GM23338 (cell line): ENCODE measurements at places on chromosomes 3 and 15.
A peak's percentile ranks its signal among the peaks of the same experiment; 100 is the strongest.

GRCh38 chr3:149717391-149718056 is 34.8 kb downstream of the COMMD2 start:
- no peaks in the 10 kb centered on the region for H3K4me1 ChIP-seq
- no peak overlapping the region for H3K27ac ChIP-seq
- no peak overlapping the region for H3K4me3 ChIP-seq
- no peaks in the 10 kb centered on the region for H3K27me3 ChIP-seq

DNA sequence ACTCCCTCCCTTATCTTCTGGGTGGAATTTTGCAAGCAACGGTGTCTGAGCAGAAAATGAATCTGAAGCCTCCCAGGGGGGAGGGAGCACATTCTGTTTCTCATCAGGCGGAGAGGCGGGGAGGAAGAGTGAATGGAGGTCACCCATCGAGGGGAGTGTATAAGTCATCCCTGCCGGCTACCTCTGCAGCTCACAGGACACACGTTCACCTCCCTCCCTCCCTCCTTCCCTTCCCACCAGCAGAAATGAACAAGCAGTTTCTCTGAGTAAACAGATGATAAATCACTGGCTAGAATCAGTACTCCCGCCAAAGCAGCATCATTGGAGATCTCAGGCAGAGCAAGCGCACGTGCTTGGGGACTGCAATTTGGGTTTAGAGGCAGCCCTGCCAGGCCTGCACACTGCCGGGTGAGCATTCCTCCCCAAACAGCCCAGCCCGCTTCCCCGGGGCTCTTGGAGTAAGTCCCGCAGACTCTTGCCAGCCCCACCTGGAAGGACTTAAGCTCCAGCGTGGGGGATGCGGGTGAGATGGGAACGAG is 38.3 kb downstream of the CPN2 start:
- H3K27me3 ChIP-seq = peaks cover 25% of the 10 kb centered on the region
- H3K4me3 ChIP-seq = no peak overlapping the region
- DNase-seq = peak; percentile 42
- no peaks in the 10 kb centered on the region for H3K36me3 ChIP-seq
- peaks cover 24% of the 10 kb centered on the region for H3K4me1 ChIP-seq

DNA sequence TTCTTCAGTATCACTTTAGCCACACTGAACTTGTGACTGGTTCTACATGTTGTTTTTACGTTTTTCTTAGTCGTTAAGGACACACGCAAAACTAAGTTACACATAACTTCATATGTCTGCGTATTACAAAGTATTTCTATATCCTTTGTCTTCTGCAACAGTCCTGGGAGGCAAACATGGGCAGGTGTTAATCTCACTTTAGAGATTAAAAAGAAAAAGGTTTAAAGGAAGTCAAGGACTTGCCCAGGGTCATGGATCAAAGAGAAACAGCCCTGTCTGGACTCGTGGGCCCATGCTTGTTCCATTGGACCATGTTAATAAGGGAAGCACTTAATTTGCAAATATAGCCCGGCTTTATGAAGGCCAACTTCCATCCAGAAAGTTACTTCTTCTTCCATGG is 98.6 kb upstream of the LPP start:
- no peaks in the 10 kb centered on the region for H3K27me3 ChIP-seq
- H3K27ac ChIP-seq = no peak overlapping the region
- H3K4me3 ChIP-seq = no peak overlapping the region
- H3K4me1 ChIP-seq = peaks cover 23% of the 10 kb centered on the region
- no peak for DNase-seq

GRCh38 chr3:76097589-76097969 is 312.2 kb upstream of the ZNF717 start:
- H3K4me1 ChIP-seq = peaks cover 34% of the 10 kb centered on the region
- no peak overlapping the region for H3K27ac ChIP-seq

DNA sequence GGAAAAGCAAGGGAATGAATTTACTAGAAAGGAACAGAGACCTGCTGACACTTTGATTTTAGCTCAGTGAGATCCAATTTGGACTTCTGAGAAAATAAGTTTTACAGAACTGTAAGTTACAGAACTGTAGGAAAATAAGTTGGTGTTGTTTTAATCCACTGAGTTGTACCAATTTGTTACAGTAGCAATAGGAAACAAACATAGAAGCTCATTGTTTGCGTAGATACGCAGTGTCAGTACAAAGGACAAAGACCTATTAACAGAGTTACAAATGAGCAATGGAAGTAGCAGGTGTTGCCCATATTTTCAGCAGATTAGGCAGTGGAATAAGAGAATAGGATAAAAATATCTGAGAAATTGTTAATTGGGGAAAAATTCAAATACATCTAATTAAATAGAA is 385.8 kb upstream of the CNTN6 start:
- no peak for DNase-seq
- H3K4me1 ChIP-seq = no peaks in the 10 kb centered on the region
- no peak overlapping the region for H3K27ac ChIP-seq
- no peaks in the 10 kb centered on the region for H3K36me3 ChIP-seq
- H3K4me3 ChIP-seq = no peak overlapping the region
- H3K27me3 ChIP-seq = no peaks in the 10 kb centered on the region

DNA sequence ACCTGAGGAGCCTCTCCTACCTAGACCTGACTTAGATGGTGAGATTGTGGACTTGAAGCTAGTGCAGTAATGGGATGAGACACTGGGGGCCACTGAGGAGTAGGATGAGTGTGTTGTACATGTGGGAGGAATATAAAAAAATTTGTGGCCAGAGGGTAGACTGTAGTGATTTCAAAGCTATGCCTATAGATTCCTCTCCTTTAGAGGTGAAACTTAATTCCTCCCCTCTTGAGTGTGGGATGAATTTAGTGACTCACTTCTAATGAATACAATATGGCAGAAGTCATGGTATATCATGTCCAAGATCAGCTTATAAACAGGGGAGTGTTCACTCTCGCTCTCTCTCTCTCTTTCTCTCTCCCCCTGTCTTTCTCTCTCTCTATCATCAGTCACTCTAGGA is 6.7 kb downstream of the ZNF860 start:
- peaks cover 35% of the 10 kb centered on the region for H3K36me3 ChIP-seq
- no peaks in the 10 kb centered on the region for H3K27me3 ChIP-seq
- no peaks in the 10 kb centered on the region for H3K4me1 ChIP-seq
- DNase-seq = no peak
- no peak overlapping the region for H3K27ac ChIP-seq
- H3K4me3 ChIP-seq = no peak overlapping the region

GRCh38 chr15:78673476-78673875 is 32.5 kb upstream of the CHRNB4 start:
- H3K27ac ChIP-seq = no peak overlapping the region
- H3K36me3 ChIP-seq = no peaks in the 10 kb centered on the region
- no peak for DNase-seq
- no peak overlapping the region for H3K4me3 ChIP-seq
- H3K27me3 ChIP-seq = no peaks in the 10 kb centered on the region

DNA sequence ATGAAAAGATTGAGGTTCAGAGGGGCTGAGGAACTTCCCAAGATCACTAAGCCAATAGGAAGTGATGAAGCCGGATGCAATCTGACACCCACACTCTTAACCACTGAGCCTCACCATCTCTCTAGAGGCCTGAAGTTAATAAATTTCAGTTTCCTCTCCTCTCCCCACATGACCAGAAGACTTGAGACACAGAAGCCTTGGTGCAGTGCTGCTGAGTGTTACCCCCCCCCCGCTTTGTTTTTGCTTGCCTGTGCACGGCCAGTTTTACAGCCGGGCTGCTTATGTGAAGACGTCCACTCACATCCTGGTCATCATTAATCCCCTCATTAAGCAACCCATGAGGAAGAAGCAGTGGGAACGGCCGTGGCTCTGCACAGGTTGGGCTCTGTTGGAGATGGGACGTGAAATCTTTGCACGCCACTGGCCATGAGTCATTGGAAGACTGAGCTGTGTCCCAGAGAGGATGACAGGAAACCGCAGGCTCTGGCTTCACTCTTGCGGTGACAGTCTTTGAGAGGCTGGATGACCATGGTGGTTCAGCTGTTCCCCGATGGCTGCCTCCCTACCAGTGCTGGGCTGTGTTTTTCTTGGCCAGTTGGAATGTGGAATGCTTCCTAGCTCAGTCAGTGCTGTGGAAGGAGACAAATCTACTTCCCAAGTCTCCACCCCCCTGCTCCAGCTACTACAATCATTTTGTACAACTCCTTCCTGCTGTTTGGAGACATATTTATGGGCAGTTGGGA is 232.6 kb upstream of the LRTM1 start:
- no peaks in the 10 kb centered on the region for H3K4me1 ChIP-seq
- H3K27ac ChIP-seq = no peak overlapping the region
- no peaks in the 10 kb centered on the region for H3K36me3 ChIP-seq
- no peak for DNase-seq
- no peaks in the 10 kb centered on the region for H3K27me3 ChIP-seq
- no peak overlapping the region for H3K4me3 ChIP-seq

DNA sequence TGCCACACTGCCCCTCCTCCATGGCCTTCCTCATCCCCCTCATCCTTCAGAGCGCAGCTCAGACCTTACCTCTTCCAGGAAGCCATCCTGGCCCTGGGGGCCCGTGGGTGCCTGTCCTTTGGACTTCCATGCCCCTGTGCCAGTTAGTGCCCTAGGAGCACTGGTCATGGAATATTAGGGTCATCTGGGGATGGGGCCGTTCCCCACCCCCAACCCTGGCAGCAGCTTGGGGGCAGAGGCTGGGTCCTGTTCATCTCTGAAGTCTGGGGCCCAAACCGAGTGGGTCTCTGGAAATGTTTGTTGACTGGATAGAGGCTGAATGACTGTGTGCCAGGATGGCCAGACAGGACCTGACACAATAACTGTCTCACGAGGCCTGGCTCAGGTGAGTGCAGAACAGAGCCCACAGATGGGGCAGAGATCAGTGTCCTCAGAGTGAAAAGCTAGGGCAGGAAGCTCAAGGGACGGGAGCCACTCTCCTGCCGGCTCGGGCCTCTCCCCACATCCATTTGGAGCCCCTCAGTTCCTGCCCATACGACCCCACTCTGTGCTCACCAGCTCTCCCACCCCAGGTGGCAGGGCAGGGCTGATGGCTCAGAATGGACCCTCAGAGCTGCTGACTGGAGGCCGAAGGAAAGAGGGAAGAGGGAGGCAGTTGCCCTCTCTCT is 62.5 kb downstream of the TLE3 start:
- no peak for DNase-seq
- no peaks in the 10 kb centered on the region for H3K27me3 ChIP-seq
- H3K4me1 ChIP-seq = no peaks in the 10 kb centered on the region
- no peaks in the 10 kb centered on the region for H3K36me3 ChIP-seq
- H3K27ac ChIP-seq = no peak overlapping the region
- H3K4me3 ChIP-seq = no peak overlapping the region

- no peak overlapping the region for H3K4me3 ChIP-seq
- H3K27ac ChIP-seq = peak overlapping the region; percentile 27
- no peaks in the 10 kb centered on the region for H3K27me3 ChIP-seq
These were observed 29.0 kb downstream of the SMARCC1 start for GRCh38 chr3:47752716-47753115.

DNA sequence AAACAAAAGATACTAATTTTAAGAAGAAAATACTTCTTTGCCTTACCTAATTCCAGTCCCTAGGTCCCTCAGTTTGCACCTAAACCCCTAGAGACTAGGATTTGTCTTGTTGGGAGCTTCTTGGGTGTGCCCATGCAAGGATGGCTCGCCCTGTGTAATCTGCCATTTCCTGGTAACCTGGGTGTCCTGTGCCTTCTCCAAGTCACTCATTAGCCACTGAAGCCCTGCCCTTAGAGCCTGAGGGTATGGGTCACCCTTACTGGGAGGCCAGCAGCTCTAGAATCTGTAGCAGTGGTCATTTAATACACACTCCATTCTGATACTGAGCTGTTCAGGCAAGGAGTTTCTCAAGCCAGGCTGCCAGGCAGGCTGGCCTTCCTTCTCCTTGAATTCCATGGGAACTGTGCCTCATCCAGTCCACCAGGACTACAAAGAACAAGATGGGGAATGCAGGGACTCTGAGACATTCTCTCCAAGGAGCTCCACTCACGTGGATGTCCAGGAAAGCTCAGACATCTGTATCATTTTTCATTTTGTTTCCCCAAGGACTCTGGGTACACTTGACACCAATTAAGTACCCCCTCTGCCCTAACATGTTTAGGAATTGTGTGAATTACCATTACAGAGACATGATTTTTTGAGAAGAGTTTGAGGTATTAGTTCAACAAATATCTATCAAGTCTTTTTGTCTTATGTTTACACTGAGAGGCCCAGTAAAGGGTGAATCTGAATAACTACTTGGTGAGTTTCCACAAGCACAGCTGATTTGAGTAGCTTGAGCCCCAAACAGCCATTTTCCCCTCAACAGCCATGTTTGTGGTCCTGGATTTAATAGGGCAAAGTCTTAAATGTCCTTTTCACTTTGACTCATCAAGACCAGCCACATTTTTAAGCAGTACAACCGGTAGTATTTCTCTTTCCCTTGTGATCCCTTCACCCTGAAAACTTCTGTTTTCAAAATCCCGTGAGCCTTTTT is 52.6 kb downstream of the ARNT2 start:
- H3K27ac ChIP-seq = no peak overlapping the region
- no peaks in the 10 kb centered on the region for H3K36me3 ChIP-seq

GRCh38 chr3:30156586-30157498 is 449.6 kb upstream of the TGFBR2 start:
- H3K27ac ChIP-seq = no peak overlapping the region
- no peaks in the 10 kb centered on the region for H3K27me3 ChIP-seq
- no peaks in the 10 kb centered on the region for H3K4me1 ChIP-seq
- no peak overlapping the region for H3K4me3 ChIP-seq
- no peaks in the 10 kb centered on the region for H3K36me3 ChIP-seq

DNA sequence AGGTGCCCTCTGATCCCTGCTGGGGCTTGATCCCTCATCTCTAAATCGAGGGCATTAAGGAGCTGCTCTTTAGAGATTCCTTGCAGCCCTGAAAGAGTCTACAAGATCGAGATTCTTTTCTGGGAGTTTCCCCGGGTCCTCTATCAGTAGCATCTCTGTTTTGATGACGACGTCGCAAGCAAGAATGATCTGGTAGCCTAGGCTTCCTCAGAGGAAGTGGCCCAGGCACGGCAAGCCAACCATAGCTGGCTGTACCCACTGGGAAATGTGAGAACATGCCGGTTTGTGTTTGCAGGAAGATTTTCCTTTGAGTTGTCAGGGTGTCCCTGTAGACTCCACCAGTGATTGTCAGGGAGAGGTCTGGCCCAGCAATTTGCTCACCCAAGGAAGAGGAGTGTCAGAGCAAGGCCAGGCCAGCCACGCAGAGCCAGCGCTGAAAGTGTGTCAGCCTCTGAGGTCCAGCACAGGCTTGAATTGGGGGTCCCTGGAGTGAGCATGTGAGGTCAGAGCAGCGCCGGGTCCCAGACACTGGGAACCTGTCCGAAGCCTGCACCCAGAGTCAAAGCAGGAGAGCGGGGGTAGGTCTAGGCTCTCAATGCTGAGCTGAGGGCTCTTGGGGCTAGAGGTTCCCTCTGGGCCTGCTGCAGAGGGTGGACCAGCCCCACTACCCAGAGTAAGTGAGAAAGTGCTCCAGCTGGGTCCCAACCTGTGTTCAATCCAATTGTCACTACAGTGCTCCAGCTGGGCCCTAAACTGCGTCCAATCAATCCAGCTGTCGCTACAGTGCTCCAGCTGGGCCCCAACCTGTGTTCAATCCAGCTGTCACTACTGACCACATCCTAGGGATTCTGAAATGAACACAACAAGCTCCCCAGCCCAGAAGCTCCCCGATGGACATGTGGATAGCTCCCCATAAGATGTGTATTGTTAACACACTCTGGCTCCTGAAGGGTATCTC is 95.7 kb downstream of the CHDH start:
- no peaks in the 10 kb centered on the region for H3K27me3 ChIP-seq
- peaks cover 33% of the 10 kb centered on the region for H3K4me1 ChIP-seq
- H3K27ac ChIP-seq = no peak overlapping the region
- DNase-seq = no peak

- H3K27me3 ChIP-seq = no peaks in the 10 kb centered on the region
- H3K27ac ChIP-seq = 0 out of 2 replicates have a peak overlapping the region, but pooled peaks have one; percentile 32
- no peak for DNase-seq
- H3K4me1 ChIP-seq = no peaks in the 10 kb centered on the region
- H3K36me3 ChIP-seq = no peaks in the 10 kb centered on the region
- no peak overlapping the region for H3K4me3 ChIP-seq
These were observed 41.4 kb downstream of the NFKBIZ start for GRCh38 chr3:101890716-101891115.
